ENCODE measurements at places on chromosomes 5 and 9.

DNA sequence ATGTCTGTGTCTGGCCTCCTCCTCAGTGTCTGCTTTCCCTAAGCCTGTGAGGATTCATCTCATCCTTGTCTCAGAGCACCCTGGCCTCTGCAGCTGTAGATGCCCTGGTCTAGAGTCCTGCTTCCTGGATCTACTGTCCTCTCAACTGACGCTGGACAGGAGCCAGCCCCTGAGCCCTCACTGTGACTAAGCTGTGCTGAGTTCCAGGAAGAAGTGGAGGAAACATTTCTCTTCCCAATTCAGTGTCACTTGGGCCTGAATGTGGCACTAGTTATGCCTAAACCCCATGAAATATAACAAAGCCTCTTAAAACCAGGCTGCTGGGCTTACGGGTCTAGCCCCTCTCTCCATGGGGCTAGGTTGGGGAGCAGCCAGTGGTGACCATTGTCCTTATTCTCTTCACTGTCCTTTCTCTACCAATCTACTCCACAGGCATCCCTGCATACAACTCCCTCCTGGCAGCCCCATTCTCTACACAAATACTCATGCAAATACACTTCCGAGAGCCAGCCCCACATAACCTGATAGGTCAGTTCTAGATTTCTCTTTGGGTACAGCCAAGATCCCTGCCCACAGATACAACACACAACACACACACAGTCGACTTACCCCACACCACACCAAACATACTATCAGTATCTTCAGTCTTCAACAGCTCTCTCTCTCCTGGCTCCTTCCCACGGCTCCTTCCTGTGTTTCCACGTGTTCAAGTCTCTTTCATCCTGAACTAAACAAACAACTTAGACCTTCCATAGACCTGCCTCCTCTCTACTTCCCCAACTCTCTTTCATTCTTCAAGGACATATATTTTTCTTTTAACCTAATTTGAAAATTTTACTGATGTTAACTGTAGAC, 220.8 kb downstream of the SNX18 start:
- peak; percentile 59 for DNase-seq

- no peak for DNase-seq
Measured at GRCh38 chr5:144169904-144170275, 569 bp downstream of the YIPF5 start.

DNA sequence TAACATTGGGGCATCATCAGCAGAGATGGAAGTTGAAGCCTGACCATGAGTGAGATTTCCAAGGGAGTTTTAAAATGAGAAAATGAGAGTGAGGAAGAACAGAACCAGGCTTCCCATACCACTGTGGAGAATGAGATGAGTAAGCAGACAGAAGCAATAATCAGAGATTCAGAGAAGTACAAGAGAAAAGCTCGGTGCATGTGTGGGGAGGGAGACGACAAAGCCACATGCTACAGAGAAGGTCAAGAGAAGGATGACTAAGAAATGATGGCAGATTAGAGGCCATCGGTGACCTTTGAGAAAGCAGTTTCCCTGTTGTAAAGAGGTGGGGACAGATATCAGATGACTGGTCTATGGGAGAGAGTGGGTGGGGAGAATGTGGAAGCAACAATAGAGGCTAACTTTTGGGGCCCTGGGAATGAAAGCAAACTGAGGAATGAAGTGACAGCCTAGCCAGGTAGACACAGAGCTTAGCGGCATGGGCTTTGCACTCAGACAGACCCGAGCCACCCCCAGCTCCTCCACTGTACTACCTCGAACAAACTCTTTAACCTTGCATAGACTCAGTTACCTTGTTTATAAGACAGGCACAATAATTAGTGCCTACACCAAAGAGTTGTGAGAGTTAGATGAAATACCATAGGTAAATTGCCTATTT, 207.7 kb downstream of the PIK3R1 start:
- DNase-seq: no peak

- peak; percentile 17 for DNase-seq
Measured at GRCh38 chr5:74122979-74123590, 497.1 kb downstream of the ARHGEF28 start.

DNA sequence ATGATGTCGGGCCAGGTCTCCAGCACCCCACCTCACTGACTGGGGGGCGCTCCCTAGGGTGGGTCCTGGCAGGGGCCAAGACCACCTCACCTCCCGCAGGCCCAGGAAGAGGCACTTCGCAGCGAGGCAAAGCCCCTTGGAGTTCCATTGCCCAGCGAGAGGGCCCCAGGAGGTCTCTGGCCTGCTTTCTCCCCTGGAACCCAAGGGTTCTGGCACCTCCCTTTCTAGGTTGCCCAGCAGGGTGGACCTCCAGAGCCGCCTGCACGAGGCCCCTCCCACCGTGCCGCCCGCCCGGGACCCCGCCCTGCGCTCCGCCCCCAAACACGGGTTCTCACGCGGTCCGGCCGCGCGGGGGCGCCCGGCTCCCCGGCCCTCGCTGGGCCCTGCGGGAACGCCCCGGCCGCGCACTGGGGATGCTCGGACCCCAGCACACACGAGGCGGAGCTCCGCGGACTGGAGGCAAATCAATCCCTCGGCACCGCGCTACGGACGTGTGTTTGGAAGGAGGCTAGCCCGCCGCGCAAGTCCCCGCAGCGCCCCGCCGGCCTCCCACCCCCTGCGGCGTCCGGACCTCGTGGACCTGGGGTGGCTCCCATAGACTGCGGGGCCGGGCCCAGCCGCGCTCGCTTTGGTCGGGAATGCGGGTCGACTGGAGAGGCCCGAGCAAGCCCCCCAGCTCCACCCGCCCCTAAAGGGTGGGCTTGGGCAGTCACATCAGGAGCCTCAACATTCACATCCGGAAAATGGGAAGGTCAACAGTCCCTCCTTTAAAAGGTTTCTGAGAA, 99.5 kb upstream of the LMX1B start:
- DNase-seq: peak; percentile 50

- DNase-seq: no peak
Measured at GRCh38 chr5:74594137-74595040, 46.1 kb downstream of the ENC1 start.

DNA sequence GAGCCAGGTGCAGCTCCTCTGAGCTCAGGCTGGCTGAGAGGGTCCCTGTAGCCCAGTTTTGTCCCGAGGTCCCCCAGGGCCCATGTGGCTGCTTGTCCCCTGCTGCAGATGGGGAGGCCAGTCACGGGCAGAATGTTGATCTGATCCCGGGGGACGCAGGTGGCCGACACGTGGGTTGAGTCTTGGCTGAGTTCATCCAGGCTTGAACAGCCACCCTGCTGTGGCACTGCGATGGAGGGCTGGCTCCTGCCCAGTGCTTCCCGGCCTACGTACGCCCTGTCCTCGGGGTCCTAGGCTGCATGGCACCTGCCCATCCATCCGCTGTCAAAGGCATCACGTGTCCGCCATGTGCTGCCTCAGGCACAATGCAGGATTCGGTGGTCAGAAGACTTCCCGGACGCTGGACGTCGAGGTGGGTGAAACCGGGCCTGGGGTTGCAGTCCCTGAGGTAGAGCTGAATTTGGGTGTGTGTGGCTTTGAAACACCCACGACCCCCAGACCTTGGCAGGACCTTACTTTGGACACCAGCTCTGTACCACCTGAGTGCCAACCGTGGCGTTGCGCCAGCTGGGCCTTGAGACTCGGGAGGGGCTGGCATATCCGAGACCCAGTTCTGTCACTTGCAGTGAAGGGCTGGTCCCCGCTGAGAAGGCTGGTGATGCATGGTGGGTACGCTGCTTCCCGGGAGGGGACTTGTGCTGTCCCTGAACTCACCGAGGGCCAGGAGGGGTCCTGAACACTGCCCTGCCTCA, 22.3 kb downstream of the RXRA start:
- no peak for DNase-seq

DNA sequence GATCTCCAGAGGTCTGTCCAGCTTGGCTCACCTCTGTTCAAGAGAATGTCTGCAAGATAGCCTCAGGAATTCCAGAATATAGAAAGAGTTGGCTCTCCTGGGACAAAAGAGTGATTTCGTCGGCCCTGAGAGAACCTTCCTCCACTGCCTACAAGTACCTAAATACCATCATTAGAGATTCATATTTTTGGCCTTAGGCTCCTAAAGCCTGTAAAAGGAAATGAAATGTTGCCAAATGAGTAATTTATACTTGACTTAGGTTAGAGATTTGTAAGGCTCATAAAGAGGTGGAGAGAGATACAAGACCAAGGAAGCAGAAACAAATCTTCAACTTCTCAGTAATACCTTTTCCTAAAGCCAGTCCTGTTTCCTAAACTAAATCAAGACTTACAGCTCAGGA, 146.2 kb downstream of the CCDC192 start:
- DNase-seq: no peak

DNA sequence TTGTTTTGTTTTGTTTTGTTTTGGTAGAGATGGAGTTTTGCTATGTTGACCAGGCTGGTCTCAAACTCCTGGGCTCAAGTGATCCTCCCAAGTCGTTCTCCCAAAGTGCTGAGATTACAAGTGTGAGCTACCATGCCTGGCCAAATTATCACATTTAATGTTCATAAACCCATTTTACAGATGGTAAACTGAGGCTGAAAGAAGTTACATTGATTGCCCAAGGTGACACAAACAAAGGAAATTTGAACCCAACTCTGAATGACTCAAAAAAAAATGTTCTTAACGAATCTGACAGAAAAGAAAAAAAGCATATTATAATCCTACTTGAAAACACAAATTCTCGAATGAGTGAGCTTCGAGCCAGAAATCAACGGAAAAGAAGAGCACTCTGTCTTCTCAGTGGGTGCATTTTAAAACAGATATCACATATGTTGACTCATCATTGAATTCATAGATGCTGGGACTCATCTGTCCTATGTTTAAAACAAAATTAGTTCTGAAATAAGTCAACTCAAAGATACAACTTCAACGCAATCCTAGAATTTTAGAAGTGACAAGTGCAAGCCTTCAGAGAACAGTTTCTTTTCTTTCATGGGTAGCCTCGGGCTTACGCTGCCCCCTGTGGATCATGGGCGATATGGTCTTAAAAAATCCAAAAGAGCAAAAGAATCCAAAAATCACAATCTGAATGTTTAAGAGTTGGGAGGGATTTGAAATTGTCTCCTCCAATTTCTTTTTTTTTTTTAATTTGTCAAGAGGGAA, 28.4 kb downstream of the TIMD4 start:
- DNase-seq: no peak

- peak; percentile 22 for DNase-seq
Measured at GRCh38 chr5:98433673-98434072, 339.8 kb upstream of the RGMB start.

- no peak for DNase-seq
Measured at GRCh38 chr9:113542006-113542405, 78.5 kb downstream of the RGS3 start.

GRCh38 chr5:15695215-15695731, 195.3 kb downstream of the FBXL7 start:
- peak; percentile 85 for DNase-seq

DNA sequence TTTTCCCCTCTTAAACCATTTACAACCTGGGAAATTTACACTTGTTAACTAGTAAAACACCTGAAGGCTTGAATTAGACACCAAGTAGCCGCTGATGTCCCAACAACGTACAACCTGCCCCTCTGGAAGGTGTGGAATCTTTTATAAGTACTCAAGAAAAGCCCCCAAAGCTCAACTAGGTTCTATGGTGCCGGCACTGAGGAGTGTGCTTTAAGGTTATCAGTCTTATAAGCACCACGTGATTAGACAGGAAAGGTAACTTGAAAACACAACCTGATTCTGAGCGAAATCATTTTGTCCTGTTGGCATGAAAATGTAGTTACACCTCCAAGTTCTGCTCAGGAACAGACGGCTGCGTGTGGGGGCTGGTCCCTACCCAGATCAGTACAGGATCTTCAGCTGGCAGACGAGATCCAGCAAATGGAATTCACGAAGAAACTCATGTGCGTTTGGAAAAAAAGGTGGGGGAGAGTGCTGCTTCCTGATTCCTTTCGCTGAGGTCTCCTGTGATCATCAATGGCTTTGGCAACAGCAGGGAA, 195.5 kb downstream of the MEF2C start:
- no peak for DNase-seq

DNA sequence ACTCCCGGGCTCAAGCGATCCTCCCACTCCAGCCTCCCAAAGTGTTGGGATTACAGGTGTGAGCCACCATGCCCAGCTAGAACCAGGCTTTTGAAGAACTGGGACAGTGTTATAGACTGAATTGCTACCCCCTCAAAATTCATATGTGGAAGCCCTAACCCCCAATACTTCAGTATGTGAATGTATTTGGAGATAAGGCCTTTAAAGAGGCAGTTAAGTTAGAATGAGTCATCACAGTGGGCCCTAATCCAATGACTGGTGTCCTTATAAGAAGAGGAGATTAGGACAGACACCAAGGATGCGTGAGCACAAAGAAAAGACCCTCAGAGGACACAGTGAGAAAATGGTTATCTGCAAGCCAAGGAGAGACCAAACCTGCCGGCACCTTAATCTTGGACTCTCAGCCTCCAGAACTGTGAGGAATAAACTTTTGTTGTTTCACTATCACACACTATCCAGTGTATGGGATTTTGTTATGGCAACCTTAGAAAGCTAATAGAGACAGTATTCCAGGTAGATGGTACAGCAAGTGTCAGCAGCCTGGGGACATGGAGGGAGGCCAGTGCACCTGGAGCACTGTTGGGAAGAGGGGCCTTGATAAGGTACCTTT, 31.4 kb upstream of the ERGIC1 start:
- DNase-seq: peak; percentile 66

- no peak for DNase-seq
Measured at GRCh38 chr5:15933259-15934207, 246.1 kb downstream of the MARCHF11 start.

DNA sequence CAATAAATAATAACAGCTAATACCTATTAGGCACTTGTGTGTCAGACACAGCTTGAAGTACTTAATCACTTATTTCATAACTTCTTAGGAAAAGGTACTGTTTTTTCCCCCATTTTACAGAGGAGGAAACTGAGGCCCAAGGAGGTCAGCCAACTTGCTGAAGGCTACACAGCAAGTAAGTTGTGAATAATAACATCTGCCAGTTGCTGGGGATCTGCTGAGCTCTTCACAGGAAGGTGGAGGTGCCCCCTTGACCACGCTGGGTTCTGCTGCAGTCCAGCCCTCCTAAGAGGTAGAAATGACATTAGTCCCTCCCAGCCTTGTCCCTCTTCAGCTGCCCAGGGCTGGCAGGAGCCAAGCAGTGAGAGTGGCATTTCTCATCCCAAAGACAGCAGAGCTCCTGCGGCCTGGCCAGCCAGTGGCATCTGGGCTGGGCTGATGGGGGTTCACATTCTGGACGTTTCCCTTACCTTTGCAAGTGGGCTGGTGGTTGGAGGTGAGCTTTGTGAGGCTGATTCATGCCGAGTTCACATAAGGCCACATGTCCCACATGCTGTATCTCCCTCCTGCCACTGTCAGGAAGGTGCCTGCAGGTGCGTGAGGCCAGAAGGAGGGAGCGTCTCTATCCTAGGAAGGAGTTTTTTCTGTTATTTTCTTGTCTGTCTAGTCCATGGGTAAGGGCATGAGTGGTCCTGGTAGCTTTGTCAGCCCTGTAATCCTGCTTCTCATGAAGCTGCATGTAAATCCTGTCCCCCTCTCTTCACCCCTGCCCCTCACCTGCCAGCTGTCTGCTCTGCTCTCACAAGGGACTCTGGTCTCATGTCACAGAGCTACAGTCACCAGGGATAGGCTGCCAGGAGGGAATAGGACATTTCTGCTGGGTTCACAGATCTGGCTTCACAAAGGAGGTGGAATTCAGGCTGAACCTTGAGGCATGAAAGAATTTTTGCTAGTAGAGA, 171.7 kb downstream of the MACROH2A1 start:
- DNase-seq: no peak
